ENCODE measurements at places on chromosomes 7 and 10.

GRCh38 chr10:47038881-47039561 is 127.8 kb downstream of the PTPN20 start:
- DNase-seq = no peak

GRCh38 chr10:9596368-9596920 is 1421.2 kb upstream of the CELF2 start:
- no peak for DNase-seq

DNA sequence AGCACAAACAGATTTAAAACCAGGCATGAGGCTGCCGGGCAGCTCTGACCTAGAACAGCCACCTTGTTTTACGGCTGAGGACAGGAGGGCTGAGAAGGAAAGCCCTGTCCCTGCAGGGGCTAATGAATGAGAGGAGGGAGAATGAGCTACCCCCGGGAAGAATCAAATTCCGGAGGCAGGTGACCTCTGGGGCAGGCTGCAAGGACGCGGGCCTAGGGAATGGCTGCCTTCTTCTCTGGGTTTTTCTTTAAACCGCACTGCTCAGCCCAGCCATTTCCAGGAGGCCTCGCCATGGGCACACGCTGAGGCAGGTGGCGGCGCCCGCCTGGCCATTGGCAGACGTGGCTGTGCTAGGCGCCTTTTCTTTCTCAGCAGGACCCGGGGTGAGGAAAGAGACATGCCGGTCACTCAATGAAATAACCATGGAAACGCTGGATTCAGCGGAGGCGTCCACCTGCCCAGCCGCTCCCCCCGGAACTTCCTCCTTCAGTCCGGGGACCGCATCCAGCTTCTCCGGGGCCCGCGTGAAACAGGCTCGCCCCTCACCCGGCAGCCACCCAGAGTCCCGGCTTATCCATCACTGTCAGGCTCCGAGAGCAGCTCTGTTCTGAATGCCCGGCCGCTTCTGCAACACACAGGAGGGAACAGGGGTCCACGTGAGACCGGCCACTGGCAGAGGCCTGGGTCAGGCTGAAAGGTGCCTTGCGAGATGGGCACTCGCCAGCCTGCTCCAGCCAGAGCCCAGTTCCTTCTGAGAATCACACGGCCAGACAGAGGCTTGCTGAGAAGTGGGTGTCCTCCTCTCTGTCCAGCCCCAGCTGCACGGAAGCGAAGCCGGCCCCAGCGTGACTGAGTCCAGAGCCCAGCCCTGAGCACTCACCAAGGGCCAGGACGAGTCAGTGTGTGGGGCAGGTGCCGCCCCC is 82.1 kb downstream of the PDGFA start:
- DNase-seq = no peak

GRCh38 chr7:6106140-6106904 is 75.1 kb downstream of the ANKRD61 start:
- DNase-seq = no peak
